ENCODE measurements at places on chromosomes 3 and 15.
A peak's percentile ranks its signal among the peaks of the same experiment; 100 is the strongest.

DNA sequence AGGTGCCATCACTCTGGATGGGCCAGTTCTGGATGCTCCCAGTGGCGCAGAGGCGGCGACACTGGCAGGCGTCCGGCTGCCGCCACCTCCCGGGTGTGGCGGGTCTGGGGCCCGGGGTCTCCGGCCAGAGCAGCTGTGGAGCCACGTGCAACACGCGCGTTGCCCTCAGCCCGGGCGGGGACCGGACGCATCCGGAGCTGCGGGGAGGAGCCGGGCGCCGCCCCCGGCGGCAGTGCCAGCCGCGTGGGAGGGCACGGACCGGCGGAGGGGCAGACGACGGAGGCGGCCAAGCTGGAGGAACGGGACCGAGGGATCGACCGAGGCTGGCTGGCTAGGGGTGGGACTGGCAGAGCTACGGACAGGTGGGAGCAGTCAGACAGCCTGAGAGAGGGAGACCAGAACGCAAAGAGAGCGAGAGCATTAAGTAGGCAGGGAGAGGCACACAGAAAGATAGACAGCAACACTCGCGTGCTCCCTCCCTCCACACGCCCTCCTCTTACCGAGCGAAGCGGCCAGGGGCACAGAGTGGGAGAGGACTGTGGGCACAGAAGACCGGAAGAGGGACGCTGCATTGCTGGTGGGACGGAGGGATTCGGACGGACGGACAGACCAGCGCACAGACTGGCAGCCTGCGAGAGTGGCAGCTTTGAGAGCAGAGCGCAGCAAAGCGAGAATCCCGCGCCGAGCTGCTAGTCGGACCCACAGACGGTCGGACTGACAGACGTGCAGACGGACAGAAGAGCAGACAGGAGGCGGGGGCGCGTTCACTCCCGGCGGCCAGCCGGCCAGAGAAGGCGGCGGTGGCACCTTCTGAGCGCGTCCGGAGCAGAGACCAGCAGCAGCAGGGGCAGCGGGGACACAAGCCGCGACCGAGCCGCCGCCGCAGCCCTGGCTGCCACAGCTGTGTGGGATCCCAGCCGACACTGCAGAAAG is at the start of gene ARPP21:
ARPP21 (plus strand) TSS at position 272 of the 933 bp plus-strand sequence. CDS start 42,227 bp downstream, outside the sequence.
- no peak for DNase-seq

GRCh38 chr15:63678393-63678792 is 81.2 kb downstream of the FBXL22 start:
- peak; percentile 35 for DNase-seq

GRCh38 chr3:16522834-16523233 is 9.3 kb upstream of the RFTN1 start:
- no peak for DNase-seq

- DNase-seq = no peak
Measured at GRCh38 chr15:55008421-55008820, 188.3 kb downstream of the RSL24D1 start.

All from EL (cell line).